ENCODE measurements at places on chromosomes 5 and 9.

- DNase-seq: no peak
Observed at GRCh38 chr9:69951411-69951810, 92.2 kb upstream of the MAMDC2 start.

GRCh38 chr9:137968235-137968634, 90.7 kb downstream of the CACNA1B start:
- no peak for DNase-seq

DNA sequence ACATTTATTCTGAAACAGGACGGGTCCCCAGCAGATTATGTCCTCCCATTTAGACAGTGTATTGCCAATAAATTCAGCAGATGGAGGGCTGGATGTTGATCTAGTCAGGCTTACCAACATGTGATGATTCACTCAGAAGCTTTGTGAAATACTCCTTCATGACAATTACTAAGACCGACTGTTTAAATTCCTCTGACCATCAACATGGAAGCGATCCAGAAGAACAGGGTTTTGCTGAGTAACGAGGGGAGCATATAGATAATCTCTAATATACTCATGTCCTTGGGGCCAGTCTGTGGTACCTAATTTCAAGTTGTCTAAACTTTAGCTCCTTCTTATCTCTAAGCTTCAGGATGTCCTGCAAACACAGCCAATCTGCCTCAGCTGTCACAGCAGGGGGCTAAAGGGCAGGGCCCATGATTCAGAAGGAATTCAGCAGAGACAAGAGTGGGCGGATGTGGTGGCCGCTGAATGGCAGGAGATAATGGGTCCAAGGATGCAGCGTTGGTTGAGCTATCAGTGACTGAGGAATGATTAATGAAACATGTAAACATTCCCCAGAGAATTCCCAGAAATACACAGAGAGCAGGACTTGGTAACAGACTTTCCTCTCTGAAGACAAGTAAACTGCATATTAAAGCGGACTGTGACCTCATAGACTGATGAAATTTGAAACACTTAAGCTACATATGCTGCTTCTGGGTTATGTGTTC, 109.4 kb downstream of the ANKRD55 start:
- DNase-seq: no peak

- no peak for DNase-seq
Observed at GRCh38 chr5:178426326-178427130, 163.7 kb downstream of the COL23A1 start.

GRCh38 chr9:106075960-106076327, 381.6 kb downstream of the TMEM38B start:
- no peak for DNase-seq

GRCh38 chr5:9617221-9617620, 12.9 kb downstream of the TAS2R1 start:
- no peak for DNase-seq

GRCh38 chr5:169637085-169637548, at the start of gene DOCK2:
Gene DOCK2 (plus strand): TSS chr5:169637275. CDS start chr5:169637327, 52 bp downstream.
- peak; percentile 46 for DNase-seq

DNA sequence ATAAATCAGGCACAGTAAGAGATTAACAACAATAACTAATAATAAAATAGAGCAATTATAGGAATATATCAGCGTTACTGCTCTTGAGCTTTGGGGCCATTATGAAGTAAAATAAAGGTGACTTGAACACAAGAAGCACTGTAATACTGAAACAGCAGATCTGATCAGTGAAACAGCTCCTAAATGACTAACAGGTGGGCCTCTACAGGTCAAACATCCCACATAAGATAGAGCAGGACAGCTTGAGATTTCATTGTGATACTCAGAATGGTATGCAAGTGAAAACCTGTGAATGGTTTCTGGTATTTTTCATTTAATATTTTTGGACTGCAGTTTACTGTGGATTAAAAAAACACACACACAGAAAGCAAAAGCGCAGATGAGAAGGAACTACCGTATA, 24.0 kb upstream of the MAP3K1 start:
- DNase-seq: no peak

DNA sequence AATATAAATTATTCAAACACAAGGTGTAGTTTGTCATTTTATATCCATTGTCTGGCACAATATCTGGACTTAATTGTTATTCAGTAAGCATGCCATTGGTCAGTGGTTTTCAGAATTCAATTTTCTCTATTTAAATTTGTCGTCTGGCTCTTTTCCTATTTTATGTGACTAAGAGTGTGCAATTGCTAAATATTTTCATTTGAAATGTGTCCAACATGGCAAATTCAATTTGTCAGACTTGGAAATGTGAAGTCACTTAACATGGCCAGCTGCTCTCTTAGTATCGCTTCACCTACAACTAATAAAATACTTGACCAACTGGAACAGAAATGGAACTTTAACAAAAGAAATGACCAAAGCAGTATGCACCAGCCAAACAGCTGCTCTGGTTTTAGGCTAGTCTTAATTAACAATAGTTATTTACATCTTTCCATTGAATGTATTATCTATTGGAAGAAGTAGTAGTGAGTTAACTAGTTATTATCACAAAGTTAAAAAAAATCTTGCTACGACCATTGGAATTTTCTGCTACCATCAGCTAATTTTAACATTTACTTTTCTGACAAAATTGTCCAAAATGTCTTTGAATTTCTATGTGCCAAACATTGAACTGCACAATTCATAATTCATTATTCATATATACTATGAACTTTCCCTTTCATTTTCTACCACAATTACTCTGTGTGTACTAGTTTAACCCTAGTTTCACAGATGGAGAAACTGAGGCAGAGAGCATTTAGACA, 720.7 kb upstream of the FAM174A start:
- no peak for DNase-seq

GRCh38 chr5:58543723-58544122, 39.2 kb upstream of the RAB3C start:
- DNase-seq: no peak

Measured in stimulated activated CD4-positive, alpha-beta T cell treated with anti-CD3 and anti-CD28 coated beads, Interleukin-15, amount 100 ng/mL, for 1 hour (primary cell).